G401 (cell line): ENCODE measurements at places on chromosomes 13 and 19. TPM values are rescaled to one million over a fixed set of nuclear protein-coding genes. Genes with fewer than 3 reads are reported as not detected.

Gene ANGPTL8
- total RNA-seq, result not detected in 2 replicates

Gene DLEU7
- not detected in 2 replicates for total RNA-seq

Gene ZNF730
- 4.3 TPM in 2 replicates for total RNA-seq

Gene KLF5
- total RNA-seq, result not detected in 2 replicates

Gene SPINT2
- total RNA-seq, result 240 and 383 TPM in 2 replicates
